ENCODE measurements at places on chromosomes 2 and 18.

- peak; percentile 95 for DNase-seq
Observed at GRCh38 chr18:48455555-48456478, 46.6 kb upstream of the ZBTB7C start.

- no peak for DNase-seq
Observed at GRCh38 chr18:42011053-42011452, 56.0 kb downstream of the PIK3C3 start.

DNA sequence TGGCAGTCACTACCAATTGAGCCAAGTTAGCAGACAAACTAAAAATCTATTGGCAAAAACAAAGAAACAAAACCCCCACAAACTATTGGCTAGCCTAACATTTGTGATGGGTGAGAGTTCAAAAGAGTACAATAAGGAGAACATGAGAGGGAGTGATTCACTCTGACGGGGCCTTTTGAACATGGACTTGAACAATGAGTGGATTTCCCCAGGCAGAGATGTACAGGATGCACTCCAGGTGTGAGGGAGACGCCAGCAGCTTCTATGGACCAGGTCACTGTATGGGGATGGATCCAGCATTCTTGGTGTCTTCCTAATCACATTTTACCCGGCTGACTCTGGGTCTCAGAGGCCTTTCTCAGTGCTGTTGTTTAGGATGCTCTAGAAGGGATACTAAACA lies 167.5 kb upstream of the SMAD2 start:
- DNase-seq = no peak

- peak; percentile 40 for DNase-seq
Observed at GRCh38 chr18:32848826-32849225, 76.0 kb upstream of the KLHL14 start.

DNA sequence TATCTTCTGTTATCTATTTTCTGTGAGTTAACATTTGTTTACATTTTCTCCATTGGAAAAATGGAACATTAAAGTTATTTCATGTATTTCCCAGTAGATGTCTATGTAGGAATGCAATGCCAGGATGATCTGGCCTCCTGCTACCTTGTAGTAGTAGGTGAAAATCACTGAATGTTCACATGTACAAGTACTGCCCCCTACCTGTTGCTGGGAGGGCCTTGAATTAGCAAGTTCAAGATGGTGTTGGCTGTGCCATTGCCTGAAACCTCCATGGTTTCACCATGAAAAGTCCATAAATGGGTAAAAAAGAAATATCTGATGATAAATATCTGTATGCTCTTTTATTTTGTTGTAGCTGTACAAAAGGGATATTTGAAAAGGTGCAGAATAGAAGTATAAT lies 30.7 kb downstream of the XRCC5 start:
- DNase-seq = no peak

DNA sequence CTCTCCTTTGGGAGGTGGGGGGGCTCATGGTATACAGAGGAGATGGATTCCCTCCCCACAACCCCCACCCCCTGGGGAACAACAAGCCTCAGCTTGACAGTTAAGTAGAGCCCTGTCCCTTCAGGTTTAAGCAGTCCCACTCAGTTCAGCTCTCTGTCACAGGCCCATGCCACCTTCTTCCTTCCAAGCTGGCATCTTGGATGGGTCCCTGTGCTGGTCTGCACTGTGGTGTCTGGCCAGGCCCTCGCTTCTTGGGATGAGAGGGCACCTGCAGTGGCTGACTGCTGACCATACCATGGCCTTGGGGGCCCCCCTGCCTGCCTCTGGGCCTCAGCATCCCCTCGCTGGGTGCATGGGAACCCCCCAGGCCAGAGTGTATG lies 20.4 kb upstream of the GPR17 start:
- no peak for DNase-seq

Data from fibroblast of skin of right biceps (primary cell).